ENCODE measurements at places on chromosomes 16 and 17.

- no peak for DNase-seq
Observed at GRCh38 chr16:58384437-58385055, 7.7 kb upstream of the GINS3 start.

DNA sequence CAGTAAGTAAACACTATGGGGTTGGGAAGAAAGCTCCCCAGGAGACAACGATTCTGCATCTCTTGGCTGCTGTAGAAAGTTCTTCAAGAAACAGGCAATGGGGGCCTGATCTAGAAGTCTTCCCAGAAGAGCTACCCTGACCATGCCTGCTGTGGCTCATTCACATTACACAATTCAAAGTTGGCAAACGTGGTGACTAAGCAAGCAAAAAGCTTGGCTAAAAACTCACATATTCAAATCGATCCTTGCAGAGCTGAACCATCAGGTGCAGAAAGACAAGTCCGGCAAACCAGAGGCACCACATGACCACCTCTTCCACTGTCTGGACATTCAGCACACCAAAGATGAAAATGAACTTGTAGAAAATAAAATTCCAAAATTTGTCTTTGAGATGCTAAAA, 16.1 kb downstream of the AMFR start:
- no peak for DNase-seq

GRCh38 chr17:74271901-74272561, 2.0 kb upstream of the DNAI2 start:
- DNase-seq, result no peak

DNA sequence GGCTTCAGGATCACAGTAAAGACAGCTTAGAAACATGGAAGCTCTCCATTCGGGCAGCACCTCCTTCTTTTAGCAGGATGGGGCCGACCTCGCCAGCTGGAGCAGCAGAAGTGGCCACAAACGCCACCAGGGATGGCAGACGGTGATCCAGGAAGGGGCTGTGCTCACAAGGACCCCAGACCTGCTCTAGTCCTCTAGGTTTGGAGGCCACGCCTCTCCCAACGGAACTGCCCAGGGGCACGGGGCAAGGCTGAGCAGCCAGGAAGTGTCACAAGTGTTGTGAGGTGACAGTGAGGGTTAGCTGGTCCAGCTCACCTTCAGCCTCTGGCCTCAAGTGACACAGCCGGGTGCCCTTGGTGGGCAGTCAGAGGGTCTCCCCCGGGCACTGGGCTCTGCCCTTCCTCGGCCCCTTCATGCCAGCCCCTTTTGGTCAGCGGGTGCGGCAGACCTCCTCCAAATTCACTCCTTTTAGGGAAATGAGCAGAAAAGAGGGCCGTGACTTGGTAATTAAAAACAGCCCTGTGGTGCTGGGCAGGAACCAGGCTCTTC, 20.4 kb downstream of the CEP295NL start:
- no peak for DNase-seq

DNA sequence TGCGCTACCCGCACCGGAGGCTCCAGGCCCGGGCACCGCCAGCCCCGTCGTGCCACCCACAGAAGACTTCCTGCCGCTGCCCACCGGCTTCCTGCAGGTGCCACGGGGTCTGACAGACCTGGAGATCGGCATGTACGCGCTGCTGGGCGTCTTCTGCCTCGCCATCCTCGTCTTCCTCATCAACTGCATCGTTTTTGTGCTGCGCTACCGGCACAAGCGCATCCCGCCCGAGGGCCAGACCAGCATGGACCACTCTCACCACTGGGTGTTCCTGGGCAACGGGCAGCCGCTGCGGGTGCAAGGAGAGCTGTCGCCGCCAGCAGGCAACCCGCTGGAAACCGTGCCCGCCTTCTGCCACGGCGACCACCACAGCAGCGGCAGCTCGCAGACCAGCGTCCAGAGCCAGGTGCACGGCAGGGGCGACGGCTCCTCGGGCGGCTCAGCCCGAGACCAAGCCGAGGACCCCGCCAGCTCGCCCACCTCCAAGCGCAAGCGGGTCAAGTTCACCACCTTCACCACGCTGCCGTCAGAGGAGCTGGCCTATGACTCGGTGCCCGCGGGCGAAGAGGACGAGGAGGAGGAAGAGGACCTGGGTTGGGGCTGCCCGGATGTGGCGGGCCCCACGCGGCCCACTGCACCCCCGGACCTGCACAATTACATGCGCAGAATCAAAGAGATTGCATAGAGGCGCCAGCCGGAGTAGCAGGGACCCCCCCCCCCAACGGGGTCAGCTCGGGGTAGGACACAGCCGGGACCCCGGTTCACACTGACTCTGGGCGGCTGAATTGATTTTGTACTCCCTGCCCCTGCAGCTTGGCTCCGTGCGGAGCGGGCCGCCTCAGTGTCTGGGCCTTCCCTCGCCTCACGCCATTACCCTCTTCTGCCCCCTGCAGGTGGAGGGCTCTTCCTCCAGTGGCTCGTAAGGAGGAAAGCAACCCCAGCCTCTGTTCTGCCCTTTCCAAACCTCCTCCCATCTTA, 58.5 kb downstream of the TMEM132E start:
- DNase-seq, result peak; percentile 85
